ENCODE measurements at places on chromosomes 4 and X.

DNA sequence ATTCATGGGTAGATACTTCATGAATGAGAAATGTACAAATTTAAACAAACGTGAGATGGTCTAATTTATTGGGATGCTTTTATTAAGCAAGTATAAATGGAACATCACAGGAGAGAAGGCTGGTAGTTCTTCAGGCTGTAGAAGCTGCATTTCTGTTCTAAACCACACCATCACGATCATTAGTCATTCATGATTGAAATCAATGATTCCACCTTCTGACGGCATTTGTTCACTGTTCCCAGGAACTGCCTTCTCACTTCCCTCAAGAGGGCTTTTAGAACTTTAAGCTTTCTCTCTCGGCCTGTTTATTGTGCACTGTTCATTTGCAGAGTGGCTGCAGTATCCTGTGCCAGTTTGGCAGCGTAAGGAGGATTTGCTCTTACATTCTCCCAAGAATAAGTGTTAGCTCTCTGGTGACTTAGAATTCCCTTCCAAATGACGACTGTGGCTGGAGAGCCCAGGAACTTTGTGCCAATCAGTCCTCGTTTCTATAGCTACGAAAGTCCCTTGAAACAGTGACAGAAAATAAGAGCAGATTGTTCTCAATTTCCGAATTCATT, 54.7 kb downstream of the MFAP3L start:
- DNase-seq, result no peak

GRCh38 chr4:124203613-124204238, 508.8 kb downstream of the ANKRD50 start:
- DNase-seq, result no peak

- no peak for DNase-seq
Observed at GRCh38 chrX:55767100-55767499, 49.6 kb downstream of the RRAGB start.

GRCh38 chrX:5672099-5672498, 556.6 kb downstream of the NLGN4X start:
- no peak for DNase-seq

DNA sequence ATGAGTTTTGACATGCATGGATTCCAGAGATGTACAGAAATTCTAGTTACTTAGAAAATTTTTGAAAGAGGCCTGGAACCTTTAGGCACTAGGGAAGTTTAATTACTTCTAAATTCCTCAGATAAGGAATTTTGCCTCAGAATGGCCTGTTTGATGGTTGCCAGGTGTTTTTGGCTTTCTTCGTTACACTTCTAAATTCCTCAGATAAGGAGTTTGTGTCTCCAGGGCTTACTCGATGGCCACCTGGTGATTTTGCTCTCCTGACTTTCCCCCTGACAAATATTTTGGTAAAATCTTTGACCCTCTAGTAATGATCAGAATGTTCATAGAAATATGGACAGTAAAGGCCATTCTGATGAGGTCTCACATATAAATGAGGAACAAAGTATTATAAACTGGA, 64.3 kb downstream of the BEX3 start:
- no peak for DNase-seq

DNA sequence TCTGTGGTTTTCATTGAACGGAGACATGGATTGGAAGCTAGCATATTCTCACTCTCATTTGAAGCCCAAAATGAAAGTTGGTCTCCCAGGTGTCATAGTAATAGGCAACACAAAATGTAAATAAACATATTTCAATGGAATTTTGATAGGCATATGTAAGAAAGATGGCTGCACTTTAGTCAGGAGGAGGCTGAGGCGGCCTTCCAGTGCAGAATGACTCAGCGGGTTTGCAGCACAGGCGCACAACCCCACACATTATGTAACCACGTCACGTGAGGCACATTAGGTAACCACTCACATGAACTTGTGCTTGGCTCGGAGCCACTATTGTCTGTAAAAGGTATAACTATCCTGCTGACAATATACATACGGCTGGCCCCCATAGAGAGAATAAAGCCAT, 381.7 kb downstream of the GPAT3 start:
- no peak for DNase-seq

DNA sequence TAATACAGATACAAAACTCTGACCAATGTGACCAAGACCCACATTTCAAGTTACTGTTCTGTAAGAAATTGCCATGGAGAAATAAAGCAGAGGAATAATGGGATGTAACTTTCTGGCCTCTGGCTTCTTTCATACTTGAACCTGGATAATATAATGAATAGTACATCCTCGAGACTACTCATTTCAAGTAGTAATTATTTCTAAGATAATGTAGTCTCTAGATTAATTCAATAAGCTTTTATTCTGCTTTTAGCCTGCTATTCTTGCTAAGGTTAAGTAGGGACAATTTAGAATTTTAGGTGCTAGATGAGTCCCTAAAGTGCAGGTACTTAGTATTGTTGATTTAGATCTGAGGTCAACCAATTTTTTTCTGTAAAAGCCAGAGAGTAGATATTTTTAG, 178.7 kb upstream of the IL15 start:
- no peak for DNase-seq

DNA sequence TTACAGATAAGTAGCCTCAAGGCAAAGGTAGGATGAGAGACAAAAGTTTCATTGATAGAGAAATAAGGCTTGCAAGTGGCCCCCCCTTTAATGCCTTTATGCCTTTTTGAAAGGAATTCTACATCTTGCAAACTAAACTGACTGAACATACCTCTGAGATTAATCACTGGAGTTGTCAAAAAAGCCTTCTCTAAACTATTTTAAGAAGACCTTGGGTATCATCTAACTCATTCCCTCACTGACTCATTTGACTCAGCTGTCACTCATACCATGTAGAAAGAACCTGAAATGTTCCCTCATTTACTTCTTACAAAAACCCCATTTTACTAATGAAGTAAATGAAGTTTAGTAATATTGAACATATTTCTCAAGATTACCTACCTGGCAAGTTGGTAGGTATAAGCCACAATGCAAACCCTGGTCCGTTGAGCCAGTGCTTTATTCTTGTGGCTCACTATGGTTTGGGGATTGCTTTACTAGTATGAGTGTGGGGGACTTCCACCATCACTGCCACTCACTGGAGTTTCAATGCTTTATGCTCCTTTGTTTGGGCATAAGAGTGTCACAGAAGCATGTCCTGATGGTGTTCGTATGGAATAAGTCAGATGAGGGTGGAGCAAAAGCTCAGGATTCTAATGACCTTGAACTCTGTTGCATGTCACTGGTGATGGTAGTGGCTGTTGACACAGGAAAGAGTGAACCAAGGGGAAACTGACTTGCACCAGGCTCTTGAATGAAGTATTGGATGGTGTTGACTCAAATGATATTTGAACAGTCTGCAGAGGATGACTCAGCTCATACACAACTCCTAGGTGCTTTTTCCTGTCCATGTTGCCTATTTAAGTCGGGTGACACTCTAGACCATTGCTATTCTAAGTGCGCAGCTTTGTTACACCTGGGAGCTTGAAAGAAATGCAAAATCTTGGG, 305.5 kb upstream of the EMCN start:
- DNase-seq, result peak; percentile 77

- DNase-seq, result no peak
Observed at GRCh38 chrX:2609431-2610238, 81.5 kb upstream of the CD99 start.

GRCh38 chrX:18465051-18465450, 39.6 kb downstream of the CDKL5 start:
- no peak for DNase-seq

DNA sequence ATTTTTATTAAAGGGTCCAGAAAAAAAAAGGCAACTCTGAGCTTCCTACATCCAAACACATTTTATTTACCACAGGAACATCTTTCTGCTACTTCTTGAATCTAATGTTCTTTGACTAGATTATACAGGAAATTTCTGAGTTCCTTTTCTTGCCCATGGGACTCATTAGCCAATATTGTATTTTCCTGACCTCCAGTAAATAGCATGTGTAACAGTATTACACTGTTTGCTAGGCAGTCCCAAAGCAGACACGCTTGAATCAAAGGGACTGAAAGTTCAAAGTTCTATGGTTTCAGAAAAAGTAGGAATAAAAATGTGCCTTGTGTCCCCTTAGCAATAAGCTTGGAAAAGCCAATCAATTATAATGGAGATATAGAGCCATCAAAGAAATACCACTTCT, 57.4 kb downstream of the MOSPD2 start:
- DNase-seq, result no peak

GRCh38 chrX:115591856-115592842, 31.2 kb downstream of the PLS3 start:
- no peak for DNase-seq

GRCh38 chr4:7183161-7183560, 9.2 kb upstream of the SORCS2 start:
- no peak for DNase-seq

DNA sequence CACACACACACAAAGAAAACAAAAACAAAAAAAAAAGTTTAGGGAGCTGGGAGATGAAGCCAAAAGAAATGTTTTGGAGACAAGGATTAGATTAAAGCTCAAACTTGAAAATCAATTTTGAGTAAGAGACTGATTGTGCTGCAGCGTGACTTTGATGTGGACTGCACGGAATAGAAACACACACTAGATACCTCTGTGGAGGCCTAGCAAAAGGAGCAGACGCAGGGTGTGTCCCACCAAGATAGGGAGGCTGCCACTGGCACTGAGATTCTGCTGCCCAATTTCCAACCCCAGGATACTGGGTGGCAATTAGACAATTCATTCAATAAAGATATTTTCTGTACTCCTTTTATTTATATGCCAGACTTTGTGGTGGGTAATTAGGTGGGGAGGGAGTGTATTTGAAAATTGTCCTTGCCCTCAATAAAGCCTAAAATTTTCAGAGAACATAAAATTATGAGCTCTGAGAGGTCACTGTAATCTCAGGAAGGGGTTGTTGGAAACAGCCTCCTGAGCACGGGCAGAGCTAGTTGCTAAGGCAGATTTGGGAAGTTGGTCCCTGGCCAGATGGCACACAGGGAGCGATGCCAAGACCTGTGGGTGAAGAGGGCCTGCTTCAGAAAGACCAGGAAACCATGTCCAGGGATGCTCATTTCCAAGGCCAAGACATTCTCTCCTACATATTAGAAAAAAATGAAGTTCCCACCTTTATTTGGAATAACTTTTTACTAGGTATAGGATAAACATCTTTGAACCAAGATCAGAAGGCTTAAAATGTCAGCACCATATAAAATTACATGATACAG, 1.9 kb upstream of the PPP3CA start:
- no peak for DNase-seq

- DNase-seq, result no peak
Observed at GRCh38 chrX:6292599-6292998, 63.9 kb upstream of the NLGN4X start.

GRCh38 chrX:118049713-118050112, 66.9 kb downstream of the KLHL13 start:
- DNase-seq, result no peak

DNA sequence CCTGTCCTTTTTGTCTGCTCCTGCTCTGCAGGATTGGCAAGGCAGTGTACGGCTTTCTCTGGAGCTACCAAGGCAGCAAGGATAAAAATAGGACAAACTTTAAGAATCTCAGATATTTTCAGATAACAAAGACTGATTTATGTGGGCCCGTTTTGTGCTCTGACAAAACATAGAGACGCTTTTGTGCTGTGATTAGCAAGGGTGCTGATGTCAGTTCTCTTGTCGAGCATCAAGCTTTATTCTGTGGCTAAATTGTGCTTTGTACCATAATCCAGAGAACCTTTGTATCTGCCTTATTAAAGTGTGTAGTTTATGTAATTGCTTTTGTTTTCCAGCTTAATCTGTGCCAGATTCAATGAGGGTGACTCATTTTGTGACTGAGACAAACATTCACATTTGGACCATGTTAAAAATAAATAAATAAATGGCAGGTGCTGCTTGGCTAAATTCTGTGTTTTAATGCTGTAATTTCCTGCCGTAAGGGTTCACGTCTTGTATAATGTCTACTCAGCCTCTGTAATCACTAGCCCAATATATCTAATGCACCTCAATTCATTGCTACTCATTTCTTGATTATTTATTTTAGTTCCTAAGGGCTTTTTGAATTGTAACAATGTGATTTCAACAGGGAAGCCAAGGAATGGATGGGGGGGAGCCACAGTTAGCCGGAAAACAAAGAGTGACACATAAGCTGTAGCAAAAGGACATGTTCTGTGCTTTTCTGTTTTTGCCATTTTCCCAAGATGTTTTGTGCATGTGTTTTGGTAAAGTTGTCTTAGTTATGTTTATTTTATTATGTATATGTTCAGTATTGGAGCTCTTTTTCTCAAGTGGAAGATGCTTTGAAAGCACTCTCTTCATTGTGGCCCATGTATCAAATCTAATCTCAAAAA, 75.1 kb downstream of the GAB1 start:
- DNase-seq, result no peak

- DNase-seq, result no peak
Observed at GRCh38 chr4:117249333-117249732, 164.0 kb upstream of the TRAM1L1 start.

DNA sequence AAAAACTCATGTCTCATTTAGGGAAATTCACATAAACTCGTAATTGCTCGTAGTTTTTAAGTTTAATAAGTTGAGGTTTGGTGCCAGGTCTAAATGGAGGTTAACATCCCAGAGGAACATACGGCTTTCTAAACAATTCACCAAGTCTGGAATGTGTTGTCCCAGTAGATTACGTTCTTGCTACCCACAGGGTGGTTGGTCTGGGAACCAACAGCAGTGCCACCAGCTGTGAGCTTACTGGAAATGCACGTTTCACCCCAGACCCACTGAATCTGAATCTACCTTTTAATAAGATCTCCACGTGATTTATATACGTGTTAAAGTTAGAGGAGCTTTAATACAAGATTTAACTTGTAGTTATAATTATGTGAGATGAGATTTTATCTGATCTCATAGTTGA, 134.3 kb downstream of the BMPR1B start:
- no peak for DNase-seq

- no peak for DNase-seq
Observed at GRCh38 chr4:105198541-105198940, 51.9 kb downstream of the TET2 start.

- no peak for DNase-seq
Observed at GRCh38 chrX:38594434-38594833, 33.1 kb downstream of the TSPAN7 start.

DNA sequence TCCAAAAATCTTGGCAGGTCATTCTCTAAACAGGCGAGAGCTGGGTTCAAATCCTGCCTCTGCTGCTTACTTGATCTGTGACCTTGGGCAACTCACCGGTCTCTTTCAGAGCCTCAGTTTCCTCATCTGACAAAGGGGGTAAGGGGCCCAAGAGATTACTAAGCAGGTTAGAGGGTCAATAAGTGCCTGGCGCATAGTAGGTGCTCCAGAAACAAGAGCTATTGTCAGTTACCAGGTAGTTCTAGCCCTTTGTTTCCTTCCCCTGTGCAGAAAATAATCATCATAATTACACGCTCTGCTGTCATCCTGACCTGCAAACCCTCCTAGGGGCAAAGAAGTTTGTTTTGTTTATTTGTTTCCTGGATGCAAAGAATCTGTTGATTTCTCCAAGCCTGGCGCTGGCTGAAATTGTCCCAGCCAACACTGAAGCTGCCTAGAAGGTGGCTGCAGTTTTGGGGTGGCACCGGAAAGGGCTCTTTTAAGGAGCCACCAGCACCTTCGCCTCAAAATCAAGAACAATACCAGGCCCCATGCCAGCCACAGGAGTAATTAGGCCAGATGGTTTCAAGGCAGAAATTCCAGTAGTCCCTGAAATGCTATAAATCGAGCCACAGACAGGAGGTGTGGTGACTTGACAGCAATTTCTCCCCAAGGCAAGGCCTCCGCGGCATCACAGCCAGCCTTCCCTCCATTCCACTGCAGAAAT, 10.2 kb upstream of the KIAA0232 start:
- no peak for DNase-seq

GRCh38 chrX:115609621-115610020, 48.6 kb downstream of the PLS3 start:
- no peak for DNase-seq

GRCh38 chr4:152626790-152627189, 53.0 kb downstream of the TMEM154 start:
- DNase-seq, result no peak

Data from NCI-H510A treated with DMSO at 0.1 percent for 48 hours (cell line).